ENCODE measurements at places on chromosomes 16 and 17. TPM values are rescaled to one million over a fixed set of nuclear protein-coding genes. Genes with fewer than 3 reads are reported as not detected.

DNA sequence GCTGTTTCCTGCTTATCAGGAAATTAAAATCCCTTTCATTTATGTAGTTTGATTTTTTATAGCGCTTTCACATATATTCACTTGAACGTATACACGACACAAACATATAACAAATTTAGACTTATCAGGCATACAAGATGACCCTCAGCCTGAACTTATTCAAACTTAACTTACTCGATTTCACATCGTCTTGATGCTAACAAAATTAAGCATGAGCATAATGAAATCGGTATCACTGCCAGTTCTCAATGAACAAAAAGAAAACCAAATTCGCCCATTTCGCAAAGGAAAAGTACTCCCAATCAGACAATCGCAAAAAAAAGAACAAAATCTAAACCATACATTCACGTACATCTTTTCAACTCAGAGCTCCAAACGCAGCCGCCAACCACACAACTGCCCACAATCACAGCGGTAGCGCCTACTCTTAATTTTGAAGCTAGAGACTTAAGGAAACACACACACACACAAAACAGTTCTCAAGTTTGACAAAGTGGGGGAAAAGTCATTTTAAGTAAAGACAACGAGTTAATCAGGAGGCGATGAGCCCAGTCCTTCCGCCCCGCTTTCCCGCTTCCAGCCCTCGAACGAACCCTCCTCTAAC is 1.1 kb downstream of the GJC1 start:
- no peak for DNase-seq

DNA sequence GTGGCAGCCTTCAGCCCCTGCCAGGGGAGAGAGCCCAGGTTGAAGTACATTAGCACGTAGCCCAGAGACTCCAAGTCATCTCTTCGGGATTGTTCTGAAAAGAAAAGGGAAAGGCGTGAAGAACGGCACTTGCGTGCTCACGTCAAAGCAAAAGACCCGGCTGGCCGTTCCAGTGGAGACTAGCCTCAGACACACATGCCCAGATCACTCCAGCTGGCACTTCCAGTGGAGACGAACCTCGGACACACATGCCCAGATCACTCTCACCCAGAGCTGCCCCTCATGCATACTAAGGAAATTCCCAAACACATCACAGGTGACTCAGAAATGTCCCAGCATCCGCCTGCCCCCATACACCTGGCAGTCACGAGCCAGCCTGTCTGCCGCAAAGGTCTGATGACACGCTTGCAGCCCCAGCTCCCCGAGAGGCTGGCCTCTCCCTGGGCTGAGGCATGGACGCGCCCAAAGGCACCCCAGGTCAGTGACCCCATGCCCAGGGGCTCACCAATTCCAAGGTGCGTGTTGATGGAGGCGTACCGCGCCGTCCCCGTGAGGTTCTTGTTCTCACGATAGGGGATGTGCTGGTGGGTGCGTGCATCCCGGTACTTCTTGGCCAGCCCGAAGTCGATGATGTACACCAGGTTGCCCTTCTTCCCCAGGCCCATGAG is 20.9 kb downstream of the CSNK1D start:
- no peak for DNase-seq

DNA sequence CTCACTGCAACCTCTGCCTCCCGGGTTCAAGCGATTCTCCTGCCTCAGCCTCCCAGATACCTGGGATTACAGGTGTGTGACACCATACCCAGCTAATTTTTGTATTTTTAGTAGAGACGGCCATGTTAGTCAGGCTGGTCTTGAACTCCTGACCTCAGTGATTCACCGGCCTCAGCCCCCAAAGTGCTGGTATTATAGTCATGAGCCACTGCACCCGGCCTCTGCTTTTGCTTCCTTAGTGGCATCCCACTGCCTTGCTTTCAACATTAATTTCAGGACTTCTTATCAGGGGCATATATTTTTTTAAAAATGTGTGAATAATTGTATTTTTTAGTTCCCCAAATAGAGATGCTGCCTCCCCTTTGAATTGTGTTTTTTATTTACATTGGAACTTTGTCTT is 98.8 kb downstream of the SYCE1L start:
- no peak for DNase-seq

The KRTAP9-9 gene
- total RNA-seq: not detected

The TNK1 gene
- total RNA-seq: 24.9 TPM
